ENCODE measurements at places on chromosomes 12 and 14. TPM values are rescaled to one million over a fixed set of nuclear protein-coding genes. Genes with fewer than 3 reads are reported as not detected.

DAD1 gene
- total RNA-seq, result 122 TPM

SLC6A12 gene
- 0.64 TPM for total RNA-seq

FBXO34 gene
- 13.6 TPM for total RNA-seq

VWF gene
- 0.37 TPM for total RNA-seq

DMAC2L gene
- total RNA-seq, result 22.7 TPM

BIN2 gene
- not detected for total RNA-seq

FKBP3 gene
- total RNA-seq, result 95.1 TPM

GARIN6 gene
- total RNA-seq, result not detected

NPAS3 gene
- total RNA-seq, result 2.4 TPM

CEP170B gene
- total RNA-seq, result 80.4 TPM

ATG14 gene
- total RNA-seq, result 13.5 TPM

MGAT4C gene
- total RNA-seq, result 0.98 TPM

DNA sequence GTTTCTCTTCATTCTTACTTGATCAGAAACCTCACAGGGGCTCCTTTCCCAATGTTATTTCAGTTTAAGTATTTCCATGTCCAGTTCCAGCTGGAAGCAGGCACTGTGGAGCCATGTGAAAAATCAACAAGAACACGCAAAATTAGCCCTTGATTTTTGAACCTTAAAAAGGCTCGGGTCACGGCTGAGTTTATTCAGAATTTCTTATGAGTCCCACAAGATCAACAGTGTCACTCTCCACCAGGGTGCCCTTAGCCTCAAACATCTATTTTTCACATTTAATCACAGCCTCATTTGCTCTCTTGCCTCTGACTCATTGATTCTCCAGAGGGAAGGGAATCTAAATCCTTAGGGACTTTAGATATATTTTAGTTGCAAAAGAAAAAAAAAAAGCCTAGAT is 157.7 kb upstream of the AVPR1A start:
- no peak for DNase-seq
- H3K27me3 ChIP-seq, result peaks cover 2% of the 10 kb centered on the region
- no peaks in the 10 kb centered on the region for H3K36me3 ChIP-seq
- no peak overlapping the region for H3K4me3 ChIP-seq
- no peak overlapping the region for H3K27ac ChIP-seq
- H3K4me1 ChIP-seq, result peaks cover 11% of the 10 kb centered on the region

- peaks cover 8% of the 10 kb centered on the region for H3K27me3 ChIP-seq
- H3K4me1 ChIP-seq, result peaks cover 17% of the 10 kb centered on the region
- peak overlapping the region; percentile 91 for H3K4me3 ChIP-seq
- DNase-seq, result no peak
- H3K36me3 ChIP-seq, result no peaks in the 10 kb centered on the region
These were observed 2.6 kb downstream of the ELK3 start for GRCh38 chr12:96196781-96197180.

- DNase-seq, result no peak
- no peak overlapping the region for H3K27ac ChIP-seq
- H3K36me3 ChIP-seq, result peaks cover 19% of the 10 kb centered on the region
- peaks cover 2% of the 10 kb centered on the region for H3K27me3 ChIP-seq
- no peaks in the 10 kb centered on the region for H3K4me1 ChIP-seq
These were observed 76.1 kb upstream of the GPHB5 start for GRCh38 chr14:63394841-63395240.

DNA sequence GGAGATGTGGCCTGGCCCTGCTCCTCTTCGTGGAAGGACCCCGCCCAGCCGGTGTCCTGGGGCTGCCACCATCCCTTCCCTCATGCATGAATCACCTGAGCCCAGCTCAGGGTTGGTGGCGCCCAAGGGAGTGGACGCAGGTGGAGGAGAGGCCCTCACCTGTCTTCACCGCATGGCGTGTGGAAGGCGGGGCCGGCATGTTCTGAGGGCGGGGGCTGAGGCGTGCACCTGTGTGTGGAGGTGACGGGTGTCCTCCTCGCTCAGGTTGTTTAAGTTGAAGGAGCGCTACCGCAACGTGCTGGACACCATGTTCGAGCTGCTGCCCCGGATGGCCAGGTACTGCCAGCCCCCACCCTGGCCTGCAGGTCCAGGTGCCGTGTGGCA is 47.0 kb downstream of the SLC8B1 start:
- DNase-seq, result no peak
- no peak overlapping the region for H3K4me3 ChIP-seq
- no peaks in the 10 kb centered on the region for H3K36me3 ChIP-seq

GRCh38 chr14:91897106-91897701 is 29.9 kb upstream of the TC2N start:
- H3K27ac ChIP-seq, result no peak overlapping the region
- no peak for DNase-seq
- H3K4me3 ChIP-seq, result no peak overlapping the region

- H3K27me3 ChIP-seq, result no peaks in the 10 kb centered on the region
- no peak for DNase-seq
- no peaks in the 10 kb centered on the region for H3K36me3 ChIP-seq
- H3K4me3 ChIP-seq, result no peak overlapping the region
- no peak overlapping the region for H3K27ac ChIP-seq
These were observed 194.4 kb upstream of the BCL2L14 start for GRCh38 chr12:11876307-11876706.

- H3K27me3 ChIP-seq, result peaks cover 21% of the 10 kb centered on the region
- no peak overlapping the region for H3K4me3 ChIP-seq
- peak overlapping the region; percentile 14 for H3K27ac ChIP-seq
- H3K36me3 ChIP-seq, result peaks cover 6% of the 10 kb centered on the region
- no peak for DNase-seq
These were observed 6.5 kb upstream of the CPNE6 start for GRCh38 chr14:24064856-24065255.

DNA sequence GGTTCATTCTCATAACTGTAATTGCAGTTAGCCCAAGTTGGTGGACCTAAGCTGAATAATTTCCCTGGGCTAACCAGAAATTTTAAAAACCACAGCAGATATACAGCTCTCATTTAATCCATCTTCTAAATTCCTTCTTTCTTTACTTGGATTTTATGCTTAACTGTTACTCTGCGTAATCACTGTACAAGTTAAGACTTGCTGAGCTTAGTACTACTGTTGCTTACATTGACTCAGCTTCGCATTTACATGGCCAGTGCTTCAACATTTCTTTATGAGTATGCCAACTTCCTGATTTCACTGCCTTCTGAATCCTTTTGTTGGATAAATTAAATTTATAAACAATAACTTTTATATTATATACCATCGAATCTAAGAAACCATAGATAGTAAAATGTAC is 147.4 kb downstream of the SLC38A4 start:
- H3K27ac ChIP-seq, result no peak overlapping the region
- DNase-seq, result no peak
- no peaks in the 10 kb centered on the region for H3K36me3 ChIP-seq
- no peaks in the 10 kb centered on the region for H3K4me1 ChIP-seq
- H3K27me3 ChIP-seq, result no peaks in the 10 kb centered on the region

- no peak overlapping the region for H3K4me3 ChIP-seq
- peaks cover 6% of the 10 kb centered on the region for H3K4me1 ChIP-seq
- no peak overlapping the region for H3K27ac ChIP-seq
- H3K27me3 ChIP-seq, result no peaks in the 10 kb centered on the region
These were observed 362.1 kb downstream of the GALC start for GRCh38 chr14:87630846-87631245.

DNA sequence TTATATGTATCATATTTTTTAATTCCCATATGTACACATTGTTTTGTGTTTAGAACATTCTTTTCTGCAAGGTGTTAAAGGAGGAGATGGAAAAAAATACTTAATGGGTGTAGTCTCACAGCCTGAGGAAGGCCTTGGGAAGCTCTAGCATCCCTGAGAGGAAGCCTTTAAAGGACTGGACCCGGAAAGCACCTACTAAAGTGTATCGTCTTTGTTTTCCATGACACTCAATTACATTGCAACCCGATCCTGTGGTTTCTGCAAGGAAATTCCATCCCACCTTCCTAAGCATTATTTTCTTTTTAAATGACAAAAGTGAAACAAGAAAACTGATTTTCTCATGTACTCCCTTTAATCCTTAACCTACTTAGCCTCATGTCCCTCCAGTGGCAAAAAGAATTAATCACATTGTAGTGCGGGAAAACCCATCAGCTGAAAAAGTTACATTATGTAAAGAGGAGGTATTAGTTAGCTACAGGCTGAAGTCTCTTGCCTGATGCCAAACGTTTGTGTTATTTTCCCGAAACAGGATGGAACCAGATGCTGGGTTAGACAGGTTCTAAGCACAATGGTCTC is 147.8 kb upstream of the CPSF6 start:
- H3K27ac ChIP-seq, result no peak overlapping the region
- no peaks in the 10 kb centered on the region for H3K36me3 ChIP-seq
- no peak for DNase-seq
- H3K4me3 ChIP-seq, result no peak overlapping the region
- no peaks in the 10 kb centered on the region for H3K4me1 ChIP-seq
- H3K27me3 ChIP-seq, result peaks cover 2% of the 10 kb centered on the region

GRCh38 chr14:101062065-101062450 is 158.5 kb upstream of the RTL1 start:
- no peak overlapping the region for H3K4me3 ChIP-seq
- DNase-seq, result peak; percentile 17
- peaks cover 7% of the 10 kb centered on the region for H3K4me1 ChIP-seq
- no peaks in the 10 kb centered on the region for H3K27me3 ChIP-seq
- H3K27ac ChIP-seq, result no peak overlapping the region

GRCh38 chr14:34219661-34220377 is 242.2 kb downstream of the SPTSSA start:
- peaks cover 13% of the 10 kb centered on the region for H3K4me1 ChIP-seq
- DNase-seq, result no peak
- no peak overlapping the region for H3K4me3 ChIP-seq
- no peaks in the 10 kb centered on the region for H3K36me3 ChIP-seq

GRCh38 chr14:99698236-99698635 is 14.1 kb downstream of the CYP46A1 start:
- no peak overlapping the region for H3K4me3 ChIP-seq
- H3K27ac ChIP-seq, result no peak overlapping the region
- H3K27me3 ChIP-seq, result peaks cover 3% of the 10 kb centered on the region

DNA sequence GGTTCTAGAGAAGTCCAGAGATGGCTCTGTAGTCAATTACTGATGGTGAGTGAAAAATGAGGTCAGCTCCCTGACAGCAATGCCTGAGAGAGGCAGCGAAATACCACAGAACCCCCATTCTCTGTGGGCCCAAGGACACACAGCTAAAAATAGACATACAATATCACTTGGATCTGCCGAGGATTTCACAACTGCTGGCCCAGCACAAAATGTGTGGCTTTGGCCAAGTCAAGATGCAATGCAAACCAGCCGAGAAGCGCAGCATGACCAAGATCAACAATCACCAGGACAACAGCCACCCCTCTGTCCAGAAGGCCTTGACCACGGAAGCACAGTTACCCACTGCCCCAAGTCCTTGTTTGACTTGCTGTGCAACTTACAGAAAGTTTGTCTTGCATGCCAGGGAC is 52.2 kb downstream of the CKAP4 start:
- H3K4me3 ChIP-seq, result no peak overlapping the region
- H3K27me3 ChIP-seq, result peaks cover 5% of the 10 kb centered on the region
- no peak overlapping the region for H3K27ac ChIP-seq

GRCh38 chr12:13084898-13085640 is 18.4 kb downstream of the GSG1 start:
- peaks cover 14% of the 10 kb centered on the region for H3K36me3 ChIP-seq
- H3K4me3 ChIP-seq, result no peak overlapping the region
- no peaks in the 10 kb centered on the region for H3K4me1 ChIP-seq

DNA sequence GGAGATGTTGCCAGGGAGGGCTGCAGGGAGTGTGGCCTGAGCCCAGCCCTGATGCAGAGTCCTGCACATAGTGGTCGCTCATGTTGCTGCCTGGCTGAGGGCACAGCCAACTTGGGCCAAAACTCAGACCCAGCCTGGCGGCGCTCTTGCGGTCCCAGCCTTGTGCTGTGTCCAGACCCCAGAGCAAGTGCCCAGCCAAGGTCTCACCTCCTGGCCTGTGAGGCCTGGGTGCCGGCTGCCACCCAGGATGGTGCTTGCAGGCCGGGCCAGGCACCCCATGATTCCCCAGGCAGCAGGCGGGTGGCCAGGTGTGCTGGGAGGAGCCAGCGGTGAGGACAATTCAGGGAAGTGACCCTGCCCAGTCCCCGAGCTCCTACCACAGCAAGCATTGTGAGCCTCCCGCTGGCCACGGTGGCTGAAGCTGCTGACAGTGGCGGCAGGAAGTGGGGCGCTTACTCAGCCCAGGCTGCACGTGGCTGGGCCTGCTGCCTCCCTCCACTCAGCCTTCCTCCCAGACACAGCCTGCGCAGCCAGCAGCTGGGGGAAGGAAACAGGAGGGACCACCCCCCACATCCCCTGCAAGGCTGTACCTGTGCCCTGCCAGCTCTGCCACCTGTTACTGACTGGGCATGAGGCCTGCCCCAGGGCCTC is 17.7 kb upstream of the PGF start:
- peaks cover 25% of the 10 kb centered on the region for H3K4me1 ChIP-seq
- H3K27ac ChIP-seq, result peak overlapping the region; percentile 8
- no peak for DNase-seq
- no peak overlapping the region for H3K4me3 ChIP-seq
- H3K27me3 ChIP-seq, result peaks cover 4% of the 10 kb centered on the region

DNA sequence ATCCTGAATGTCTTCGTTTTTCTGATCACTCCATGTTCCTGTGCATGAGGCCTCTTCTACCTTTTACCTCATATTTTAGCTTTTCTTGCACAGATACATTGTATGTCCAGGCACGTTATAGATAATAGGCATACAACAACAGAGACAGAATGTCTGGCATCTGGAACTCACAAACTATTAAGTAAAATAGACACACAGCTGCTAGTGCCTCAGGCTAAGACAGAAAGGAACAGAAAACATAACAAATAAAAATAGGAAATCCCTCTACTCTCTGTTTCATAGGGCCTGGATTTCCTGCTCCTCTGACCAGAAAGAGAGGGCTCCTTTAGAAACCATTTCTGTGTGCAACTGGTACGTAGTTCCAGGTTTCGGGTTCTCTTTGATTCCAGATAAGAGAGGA is 48.6 kb downstream of the ATXN7L3B start:
- peaks cover 2% of the 10 kb centered on the region for H3K27me3 ChIP-seq
- H3K36me3 ChIP-seq, result no peaks in the 10 kb centered on the region

GRCh38 chr14:26605602-26606001 is 7.8 kb upstream of the NOVA1 start:
- H3K4me1 ChIP-seq, result peaks cover 2% of the 10 kb centered on the region
- no peak overlapping the region for H3K27ac ChIP-seq
- H3K27me3 ChIP-seq, result no peaks in the 10 kb centered on the region
- DNase-seq, result no peak
- H3K4me3 ChIP-seq, result no peak overlapping the region

- no peak overlapping the region for H3K27ac ChIP-seq
- H3K36me3 ChIP-seq, result no peaks in the 10 kb centered on the region
- H3K4me1 ChIP-seq, result no peaks in the 10 kb centered on the region
- H3K27me3 ChIP-seq, result peaks cover 7% of the 10 kb centered on the region
- no peak overlapping the region for H3K4me3 ChIP-seq
- no peak for DNase-seq
These were observed 75.5 kb upstream of the CLMN start for GRCh38 chr14:95395098-95395737.

DNA sequence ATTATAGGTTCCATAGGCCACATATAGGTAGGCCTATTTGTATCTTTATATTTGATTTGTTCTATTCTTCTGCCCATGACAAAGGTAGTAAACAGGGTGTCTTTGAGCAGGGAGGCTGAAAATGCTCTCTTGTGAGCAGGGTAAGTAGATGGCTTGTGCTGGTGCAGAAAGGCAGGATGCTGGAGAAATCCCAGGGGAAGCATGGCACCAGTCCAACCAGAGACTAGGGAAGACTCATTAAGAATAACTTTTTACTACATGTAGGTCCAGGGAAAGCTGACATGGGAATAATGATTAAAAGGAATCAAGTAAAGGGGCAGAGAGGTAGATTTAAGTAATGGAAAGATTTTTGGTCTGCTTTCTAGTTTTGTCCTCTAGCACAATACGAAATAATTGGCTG is 245.0 kb downstream of the RGS6 start:
- no peaks in the 10 kb centered on the region for H3K4me1 ChIP-seq
- H3K27ac ChIP-seq, result no peak overlapping the region
- H3K4me3 ChIP-seq, result no peak overlapping the region
- no peaks in the 10 kb centered on the region for H3K36me3 ChIP-seq
- H3K27me3 ChIP-seq, result no peaks in the 10 kb centered on the region

Data from glutamatergic neuron (in vitro differentiated cells).